ENCODE measurements at places on chromosomes 2 and 18. TPM values are rescaled to one million over a fixed set of nuclear protein-coding genes. Genes with fewer than 3 reads are reported as not detected.

- no peak for DNase-seq
These were observed 342.7 kb downstream of the TDRD15 start for GRCh38 chr2:21466341-21466927.

GRCh38 chr2:188511346-188511745, 219.7 kb downstream of the GULP1 start:
- no peak for DNase-seq

DNA sequence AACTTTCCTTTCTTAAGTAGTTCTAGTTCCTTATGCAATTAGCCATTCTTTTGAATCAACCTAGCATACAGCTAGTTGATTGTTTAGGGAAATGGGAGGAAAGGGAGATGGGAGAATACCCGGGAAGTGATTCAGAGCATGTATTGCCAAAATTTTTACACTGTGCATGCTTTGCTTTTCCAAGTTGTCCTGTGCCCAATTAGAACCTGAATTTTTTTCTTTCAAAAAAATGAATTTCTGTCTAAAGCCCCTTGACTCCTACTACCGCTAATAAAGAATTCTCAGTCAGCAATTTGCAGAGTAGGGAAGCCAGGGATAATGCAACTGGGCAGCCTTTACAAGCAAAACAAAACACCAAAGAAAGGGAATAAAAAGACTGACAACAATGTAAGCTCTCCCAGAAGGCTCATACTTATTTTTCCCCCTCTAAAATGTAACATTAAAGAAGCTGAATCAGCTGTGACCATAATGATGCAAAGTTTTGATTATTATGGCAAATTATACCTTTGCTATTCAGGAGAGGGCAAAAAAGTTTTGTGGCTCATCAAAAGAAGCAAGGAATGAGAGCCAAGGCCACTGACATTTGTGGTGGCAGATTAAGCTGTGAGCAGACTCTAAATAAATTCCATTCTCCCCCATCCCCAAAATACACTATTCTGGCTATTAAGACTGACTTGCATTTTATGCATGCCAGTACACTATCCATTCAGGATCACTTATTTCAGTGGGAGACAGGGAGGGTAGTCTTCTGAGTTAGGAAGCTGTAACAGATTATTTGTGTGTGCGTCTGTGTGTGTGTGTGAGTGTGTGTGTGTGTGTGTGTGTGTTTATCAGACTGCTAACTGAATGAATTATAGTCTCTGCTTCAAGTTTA, 174.3 kb downstream of the ERBB4 start:
- no peak for DNase-seq

DNA sequence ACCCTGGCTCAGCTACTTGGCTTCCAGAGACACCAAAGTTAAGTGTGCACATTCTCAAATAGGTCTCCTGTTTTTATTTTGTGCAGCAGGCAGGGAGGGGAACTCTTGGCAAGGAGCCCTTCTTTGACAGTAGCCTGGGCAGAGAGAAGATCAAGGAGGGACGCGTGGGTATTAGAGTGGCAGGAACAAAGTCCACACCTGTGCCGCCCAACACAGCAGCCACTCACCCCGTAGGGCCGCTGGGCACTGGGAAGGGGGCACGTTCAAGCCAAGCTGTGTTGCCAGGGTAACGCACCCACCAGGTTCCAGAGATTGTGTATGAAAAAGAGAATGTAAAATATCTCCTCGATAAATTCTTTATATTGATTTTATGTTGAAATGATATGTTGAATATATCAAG, 229.3 kb upstream of the AGAP1 start:
- DNase-seq, result no peak

Gene ANKRD44
- 2.2 TPM for polyA plus RNA-seq

GRCh38 chr2:199309411-199309810, 148.3 kb downstream of the SATB2 start:
- no peak for DNase-seq

DNA sequence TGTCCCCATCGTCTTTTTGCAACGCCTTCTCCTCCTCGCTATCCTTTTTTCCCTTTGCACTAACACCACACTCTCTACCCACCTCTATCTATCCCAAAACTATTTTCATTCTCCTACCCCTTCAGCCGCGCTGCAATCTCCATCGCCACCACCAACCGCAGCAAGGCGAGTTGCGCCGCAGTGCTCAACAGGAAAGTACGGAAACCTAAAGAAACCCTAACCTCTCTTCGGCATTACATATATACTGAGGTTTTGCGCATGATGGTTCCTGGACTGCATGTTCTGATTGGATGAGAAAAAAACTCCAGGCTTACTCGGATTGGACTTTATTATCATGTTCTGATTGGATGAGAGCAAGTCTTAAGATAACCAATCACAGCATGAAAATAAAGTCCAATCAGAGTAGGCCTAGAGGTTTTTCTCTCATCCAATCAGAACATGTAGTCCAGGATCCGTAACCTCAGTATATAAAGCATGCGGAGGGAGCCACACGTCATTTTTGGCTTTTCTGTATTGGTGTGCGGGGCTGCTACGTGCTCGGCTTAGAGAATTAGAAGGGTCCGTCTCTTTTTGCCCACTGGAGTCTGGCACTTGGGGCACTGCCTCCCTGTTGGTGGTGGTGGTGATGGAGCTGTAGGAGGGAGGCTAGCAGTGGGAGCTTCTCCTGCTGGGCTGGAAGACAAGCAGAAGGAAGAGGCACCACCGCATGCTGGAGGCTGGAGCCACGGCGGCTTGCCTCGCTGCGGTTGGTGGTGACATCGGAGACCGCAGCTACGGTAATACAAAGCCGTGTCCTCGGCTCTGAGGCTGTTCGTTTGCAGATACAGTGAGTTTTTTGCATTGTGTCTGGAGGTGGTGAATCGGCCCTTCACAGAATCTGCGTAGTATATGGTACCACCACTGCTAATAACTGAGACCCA, 76.1 kb downstream of the TEKT4 start:
- DNase-seq, result no peak

- peak; percentile 77 for DNase-seq
These were observed 517.0 kb upstream of the KLHL29 start for GRCh38 chr2:22867973-22868372.

DNA sequence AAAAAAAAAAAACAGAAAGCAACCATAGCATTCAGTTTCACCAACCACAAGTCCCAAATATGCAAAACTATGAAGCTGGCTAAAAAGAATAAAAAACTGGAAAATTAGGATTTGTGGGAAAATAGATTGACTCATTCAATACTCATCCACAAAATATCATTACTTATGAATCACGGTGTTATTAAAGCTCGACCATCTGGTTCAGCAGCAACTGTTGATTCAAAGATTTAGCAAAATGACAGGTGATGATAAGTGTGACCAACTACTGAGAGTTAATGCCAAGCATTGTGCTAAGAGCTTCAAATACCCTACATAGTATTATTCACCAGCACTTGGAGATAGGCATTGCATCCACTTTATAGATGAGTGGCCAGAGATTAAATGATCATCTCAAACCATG, 26.2 kb upstream of the XDH start:
- DNase-seq, result no peak

Gene IL1A
- polyA plus RNA-seq, result not detected

GRCh38 chr18:44802508-44802907, 121.8 kb downstream of the SETBP1 start:
- no peak for DNase-seq

Gene CCDC102B
- 3.6 TPM for polyA plus RNA-seq

Gene TLX2
- not detected for polyA plus RNA-seq

DNA sequence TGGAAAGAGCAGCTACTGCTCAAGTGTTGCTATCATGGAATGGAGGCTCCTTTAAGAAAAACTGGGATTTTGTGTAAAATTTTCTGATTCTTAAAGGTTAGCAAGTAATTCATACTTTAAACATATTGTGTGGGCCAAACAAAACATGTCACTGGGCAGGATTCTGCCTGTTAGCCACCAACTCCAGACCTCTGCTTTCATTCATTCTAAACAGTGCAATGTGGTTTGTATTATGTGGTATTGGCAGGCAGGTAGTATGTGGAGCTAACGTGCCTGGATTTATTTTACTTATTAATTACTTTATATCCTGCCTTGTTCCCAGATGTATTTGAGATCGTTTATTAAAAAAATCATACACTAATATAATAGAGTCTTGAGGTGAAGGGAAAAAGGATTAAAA, 1521.3 kb upstream of the ACVR2A start:
- DNase-seq, result no peak

DNA sequence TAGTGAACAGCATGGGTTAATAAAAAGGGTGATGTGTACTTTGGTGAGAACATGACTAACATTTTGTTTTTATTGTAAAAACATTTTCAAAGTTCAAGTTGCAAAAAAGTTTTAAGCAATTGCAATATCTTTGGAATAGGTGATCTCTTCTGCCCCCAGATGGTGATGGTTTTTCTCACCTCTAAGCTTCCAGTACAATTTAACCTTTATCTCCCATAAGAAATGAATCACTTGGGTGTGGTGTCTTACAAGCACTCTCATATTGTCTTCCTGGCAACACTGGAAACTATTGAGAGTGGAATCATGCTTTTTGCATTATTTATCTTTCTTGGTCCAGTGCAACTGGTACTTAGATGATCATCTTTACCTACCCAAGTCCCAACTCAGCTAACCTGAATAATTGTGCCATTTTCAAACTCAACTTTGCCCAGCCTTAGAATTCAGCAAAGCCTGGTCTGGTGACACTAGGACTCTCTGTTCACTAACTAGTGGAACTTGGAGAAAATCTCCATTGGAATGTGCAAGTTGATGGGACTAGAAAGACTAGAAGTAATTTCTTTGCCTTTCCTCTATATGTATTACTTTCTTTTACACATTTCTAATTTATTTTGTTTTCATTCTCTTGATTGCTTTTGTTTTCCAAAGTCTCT, 964.7 kb upstream of the ZEB2 start:
- DNase-seq, result no peak

Gene GRB14
- polyA plus RNA-seq, result 71.3 TPM

Gene WDFY1
- 10.4 TPM for polyA plus RNA-seq

DNA sequence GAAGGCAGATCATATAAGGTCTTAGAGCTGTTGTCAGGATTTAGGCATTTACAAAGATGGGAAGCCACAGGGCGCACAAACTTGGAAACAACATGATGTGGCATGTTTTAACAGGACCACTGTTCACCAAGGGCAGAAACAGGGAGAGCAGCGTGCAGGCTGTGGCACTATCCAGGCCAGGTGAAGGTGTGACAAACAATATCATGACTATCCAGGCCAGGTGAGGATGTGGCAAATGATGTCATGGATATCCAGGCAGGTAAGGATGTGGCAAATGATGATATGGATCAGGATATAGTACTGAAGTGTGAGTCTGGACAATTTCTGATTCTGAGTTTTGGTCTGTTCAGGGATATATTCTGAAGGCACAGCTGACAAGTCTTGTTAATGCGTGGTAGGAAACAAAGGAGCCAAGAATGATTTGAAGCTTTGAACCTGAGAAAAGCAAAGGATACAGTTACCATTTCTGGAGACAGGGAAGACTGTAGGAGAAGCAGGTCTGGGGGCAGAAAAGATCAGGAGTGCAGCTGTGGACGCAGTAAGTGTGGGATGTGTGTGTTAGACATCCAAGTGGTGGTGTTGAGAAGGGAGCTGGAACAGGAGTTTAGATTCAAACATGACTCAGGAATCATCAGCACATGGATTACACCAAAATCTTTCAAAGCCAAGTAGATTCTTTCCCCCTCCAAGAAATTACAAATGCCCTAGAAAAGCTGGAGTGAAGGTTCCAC, 205.9 kb downstream of the TMEM163 start:
- DNase-seq, result no peak

Gene VIL1
- polyA plus RNA-seq, result 10.5 TPM

Gene RFTN2
- polyA plus RNA-seq, result 1.4 TPM

DNA sequence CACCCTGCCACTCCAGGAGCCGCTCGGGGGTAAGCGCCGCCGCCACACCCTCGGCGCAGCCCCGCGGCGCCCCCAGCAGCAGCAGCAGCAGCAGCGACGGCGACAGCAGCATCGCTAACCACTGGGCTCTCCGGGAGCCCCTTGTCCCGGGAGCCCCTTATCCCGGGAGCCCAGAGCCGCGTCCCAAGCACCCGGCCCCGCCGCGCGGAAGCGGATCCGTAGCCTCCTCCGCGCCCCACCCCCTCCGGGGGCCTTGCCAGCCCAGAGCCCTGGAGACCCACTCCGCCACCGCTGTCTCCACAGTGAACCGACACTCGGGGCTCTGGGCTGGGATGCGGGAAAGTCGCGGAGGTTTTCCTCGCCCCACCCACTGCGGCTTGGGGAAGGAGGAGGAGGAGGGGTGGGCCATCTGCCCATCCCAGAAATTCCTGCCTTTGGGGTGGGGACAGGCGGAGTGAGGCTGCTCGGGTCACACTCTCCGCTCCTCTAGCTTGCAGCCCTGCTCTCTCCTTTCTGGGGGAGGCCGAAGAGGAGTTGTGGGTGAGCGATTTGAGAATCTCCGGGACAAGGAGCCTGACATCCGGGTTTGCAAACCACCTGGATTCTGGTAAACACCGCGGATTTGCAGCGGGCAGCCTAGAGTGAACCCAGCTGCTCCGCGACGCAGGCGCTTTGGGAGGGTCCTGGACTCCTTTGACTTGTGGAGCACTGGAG, at the start of gene PLA2R1:
TSS of gene PLA2R1 (minus strand) at position 324 of the 714 bp plus-strand sequence. CDS start at position 112, 212 bp downstream.
- peak; percentile 82 for DNase-seq

Gene AQP12B
- polyA plus RNA-seq, result not detected

Gene SERPINB4
- not detected for polyA plus RNA-seq

- DNase-seq, result no peak
These were observed 466.0 kb downstream of the PTH2R start for GRCh38 chr2:208872591-208872990.

Gene DNER
- polyA plus RNA-seq, result 21.9 TPM

- DNase-seq, result no peak
These were observed 68.4 kb downstream of the LIPG start for GRCh38 chr18:49630246-49630699.

DNA sequence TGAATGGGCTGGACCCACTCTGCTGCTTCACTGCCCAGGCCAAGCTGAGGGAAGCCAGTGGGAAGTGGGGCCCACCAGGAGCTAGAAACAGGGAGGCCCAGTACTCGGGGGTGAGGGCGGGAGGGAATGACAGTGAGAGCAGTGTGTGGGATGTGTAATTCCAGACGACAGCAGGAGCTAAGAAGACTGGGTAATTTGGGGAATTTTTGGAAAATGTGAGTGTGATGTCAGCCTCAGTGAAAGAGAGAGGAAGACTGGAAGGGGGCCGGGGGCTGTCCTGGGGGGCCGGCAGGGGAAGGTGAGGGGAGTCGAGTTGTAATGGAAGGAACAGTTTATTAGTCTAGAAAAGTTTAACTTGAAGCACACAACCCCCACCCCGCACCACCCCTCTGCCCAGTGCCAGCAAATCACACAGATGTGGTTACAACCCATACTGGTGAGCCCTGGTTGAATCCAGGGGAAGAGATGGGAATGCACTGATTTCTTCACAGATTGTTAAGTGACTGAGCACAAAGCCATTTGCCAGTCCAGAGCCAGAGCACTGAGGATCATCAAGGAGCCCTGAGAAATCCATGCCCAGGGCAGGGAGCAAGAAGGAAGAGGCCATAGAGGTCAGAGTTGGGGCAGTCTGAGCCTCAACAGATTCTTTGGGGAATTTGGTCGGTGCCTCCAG, 76.7 kb upstream of the PKDCC start:
- DNase-seq, result no peak

DNA sequence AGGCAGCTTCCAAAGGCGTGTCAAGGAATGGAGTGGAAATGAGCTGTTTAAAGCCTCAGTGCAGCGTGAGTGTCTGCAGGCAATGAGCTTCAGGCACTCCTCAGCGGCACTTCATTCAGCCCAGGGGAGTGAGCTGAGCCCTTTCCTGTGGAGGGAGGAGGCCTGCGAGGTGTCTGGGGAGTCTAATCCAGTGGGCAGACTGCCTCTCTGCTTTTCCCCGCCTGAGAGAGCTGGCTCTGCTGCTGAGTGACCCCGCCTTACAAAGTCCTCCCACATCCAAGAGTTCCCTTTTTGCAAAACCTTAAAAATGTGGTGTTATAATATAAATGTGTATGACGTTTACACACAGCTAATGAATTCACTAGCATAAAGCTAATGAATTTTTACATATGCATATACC, 7.0 kb upstream of the LDLRAD4 start:
- no peak for DNase-seq

Gene LOXHD1
- not detected for polyA plus RNA-seq

Gene DES
- polyA plus RNA-seq, result 30.0 TPM

Gene ALK
- polyA plus RNA-seq, result not detected
